Motor neuron (in vitro differentiated cells): ENCODE measurements at places on chromosomes 11 and 22.

- no peak for ATAC-seq
Measured at GRCh38 chr22:48414651-48415050, 1413.0 kb downstream of the BRD1 start.

DNA sequence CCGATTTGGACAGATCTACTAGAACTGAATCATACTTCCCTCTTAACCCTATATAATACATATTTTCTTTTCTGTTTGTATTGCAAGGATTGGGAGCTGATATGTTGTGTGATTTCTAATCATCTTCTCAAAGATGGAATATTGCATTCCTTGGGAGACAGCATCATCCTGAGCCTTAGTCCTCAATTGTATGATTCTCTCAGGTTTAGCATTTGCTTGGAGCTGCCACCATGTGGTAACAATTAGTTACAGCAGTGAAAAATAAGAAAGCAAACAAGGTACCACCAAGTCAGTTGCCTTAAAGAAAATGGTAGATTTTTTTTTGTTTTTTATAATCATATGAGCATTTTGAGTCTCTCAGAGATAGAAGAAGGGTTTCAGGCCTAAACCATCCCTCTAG lies 11.9 kb downstream of the SNX19 start:
- peak; percentile 60 for ATAC-seq

DNA sequence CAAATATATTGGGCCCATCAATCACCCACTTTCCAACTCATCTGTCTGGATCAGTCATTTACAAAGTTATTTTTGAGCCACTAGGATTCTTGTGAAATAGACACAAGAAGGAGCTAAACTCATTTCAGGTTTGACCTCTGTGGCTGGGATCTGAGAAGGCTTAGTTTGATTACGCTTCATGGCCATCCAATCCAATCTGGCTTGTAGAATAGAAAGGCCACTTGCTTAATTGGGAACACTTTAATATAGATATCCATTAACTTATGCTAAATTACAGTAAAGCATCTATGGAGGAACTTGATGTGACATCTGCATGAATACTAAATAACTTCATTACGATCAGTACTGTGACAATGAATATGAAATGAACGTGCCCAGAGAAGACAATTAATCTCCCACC lies 284.2 kb downstream of the ST3GAL4 start:
- no peak for ATAC-seq

DNA sequence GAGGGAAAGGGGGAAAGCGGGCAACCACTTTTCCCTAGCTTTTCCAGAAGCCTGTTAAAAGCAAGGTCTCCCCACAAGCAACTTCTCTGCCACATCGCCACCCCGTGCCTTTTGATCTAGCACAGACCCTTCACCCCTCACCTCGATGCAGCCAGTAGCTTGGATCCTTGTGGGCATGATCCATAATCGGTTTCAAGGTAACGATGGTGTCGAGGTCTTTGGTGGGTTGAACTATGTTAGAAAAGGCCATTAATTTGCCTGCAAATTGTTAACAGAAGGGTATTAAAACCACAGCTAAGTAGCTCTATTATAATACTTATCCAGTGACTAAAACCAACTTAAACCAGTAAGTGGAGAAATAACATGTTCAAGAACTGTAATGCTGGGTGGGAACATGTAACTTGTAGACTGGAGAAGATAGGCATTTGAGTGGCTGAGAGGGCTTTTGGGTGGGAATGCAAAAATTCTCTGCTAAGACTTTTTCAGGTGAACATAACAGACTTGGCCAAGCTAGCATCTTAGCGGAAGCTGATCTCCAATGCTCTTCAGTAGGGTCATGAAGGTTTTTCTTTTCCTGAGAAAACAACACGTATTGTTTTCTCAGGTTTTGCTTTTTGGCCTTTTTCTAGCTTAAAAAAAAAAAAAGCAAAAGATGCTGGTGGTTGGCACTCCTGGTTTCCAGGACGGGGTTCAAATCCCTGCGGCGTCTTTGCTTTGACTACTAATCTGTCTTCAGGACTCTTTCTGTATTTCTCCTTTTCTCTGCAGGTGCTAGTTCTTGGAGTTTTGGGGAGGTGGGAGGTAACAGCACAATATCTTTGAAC lies 6.8 kb downstream of the MALAT1 start:
- ATAC-seq, result no peak

GRCh38 chr11:67160872-67161783 lies 42.1 kb downstream of the KDM2A start:
- no peak for ATAC-seq

- ATAC-seq, result peak; percentile 5
Measured at GRCh38 chr22:33896575-33897447, 23.5 kb downstream of the LARGE1 start.

DNA sequence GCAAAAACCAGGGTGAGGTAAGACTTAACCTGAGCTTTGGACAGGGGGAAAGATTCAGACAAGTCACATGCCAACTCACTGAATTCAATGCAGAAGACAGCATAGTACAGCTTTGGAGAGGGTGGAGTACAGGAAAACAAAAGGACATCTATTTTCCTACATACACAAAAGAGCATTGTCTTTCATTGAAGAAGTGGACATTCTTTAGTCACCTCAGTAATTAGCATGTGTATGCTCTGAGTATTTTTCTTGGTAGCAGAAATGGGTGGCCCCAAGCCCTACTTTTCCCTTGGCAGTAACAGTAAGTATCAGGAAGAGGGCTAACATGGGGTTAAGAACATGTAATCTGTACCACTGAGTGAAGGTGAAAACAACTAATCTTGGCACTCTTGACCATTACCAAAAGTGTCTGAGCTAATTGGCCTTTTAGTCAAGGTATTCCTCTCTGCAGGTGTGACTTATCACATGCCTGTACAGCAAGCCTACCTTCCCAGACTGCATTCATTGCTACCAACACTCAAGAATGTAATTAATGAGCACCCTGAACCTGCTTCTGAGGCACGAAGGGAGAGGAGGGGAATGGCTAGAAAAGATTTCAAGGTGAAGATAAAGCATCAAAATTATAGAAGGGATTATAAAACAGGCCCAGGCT lies 33.9 kb downstream of the SYTL2 start:
- ATAC-seq, result peak; percentile 21

DNA sequence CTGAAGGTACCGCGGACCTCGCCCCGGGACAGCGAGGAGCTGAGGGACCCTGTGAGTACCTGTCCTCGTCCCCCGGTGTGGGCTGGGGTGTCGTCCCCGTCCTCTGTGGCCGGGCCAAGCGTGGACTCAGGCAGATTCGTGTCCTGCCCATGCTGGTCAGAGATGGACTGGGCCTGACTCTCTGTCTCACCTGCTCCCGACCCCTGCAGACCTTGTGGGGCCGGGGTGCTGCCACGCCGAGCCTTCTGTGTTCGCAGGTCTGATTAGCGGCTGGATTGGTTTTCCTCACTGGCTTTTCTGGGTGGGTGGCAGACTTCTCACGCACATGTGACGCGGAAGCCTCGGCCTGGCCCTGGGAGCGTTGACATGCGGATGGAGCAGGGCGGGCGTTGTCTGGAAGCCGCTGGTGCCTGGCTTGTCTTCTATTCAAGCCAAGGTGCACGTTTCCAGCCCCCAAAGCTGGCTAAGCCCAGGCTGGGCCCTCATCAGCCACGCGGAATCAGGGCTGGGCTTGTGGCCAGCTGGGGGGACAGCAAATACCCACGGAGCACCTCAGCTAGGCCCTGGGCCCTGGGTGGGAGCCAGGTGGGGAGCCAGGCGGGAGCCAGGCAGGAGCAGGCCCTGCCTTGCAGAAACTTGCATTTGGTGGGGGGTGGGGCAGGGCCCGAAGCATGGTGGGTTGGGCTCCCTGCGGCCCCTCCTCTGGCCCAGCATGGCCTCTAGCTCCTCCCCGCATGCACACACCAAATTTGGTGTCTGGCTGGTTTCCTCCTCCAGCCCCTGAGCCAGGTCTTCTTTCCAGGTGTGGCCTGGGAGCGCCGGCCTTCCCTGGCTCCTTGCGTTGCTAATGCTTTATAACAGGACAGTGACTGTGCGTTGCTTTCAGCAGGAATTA lies 7.0 kb downstream of the GRAMD4 start:
- peak; percentile 48 for ATAC-seq

DNA sequence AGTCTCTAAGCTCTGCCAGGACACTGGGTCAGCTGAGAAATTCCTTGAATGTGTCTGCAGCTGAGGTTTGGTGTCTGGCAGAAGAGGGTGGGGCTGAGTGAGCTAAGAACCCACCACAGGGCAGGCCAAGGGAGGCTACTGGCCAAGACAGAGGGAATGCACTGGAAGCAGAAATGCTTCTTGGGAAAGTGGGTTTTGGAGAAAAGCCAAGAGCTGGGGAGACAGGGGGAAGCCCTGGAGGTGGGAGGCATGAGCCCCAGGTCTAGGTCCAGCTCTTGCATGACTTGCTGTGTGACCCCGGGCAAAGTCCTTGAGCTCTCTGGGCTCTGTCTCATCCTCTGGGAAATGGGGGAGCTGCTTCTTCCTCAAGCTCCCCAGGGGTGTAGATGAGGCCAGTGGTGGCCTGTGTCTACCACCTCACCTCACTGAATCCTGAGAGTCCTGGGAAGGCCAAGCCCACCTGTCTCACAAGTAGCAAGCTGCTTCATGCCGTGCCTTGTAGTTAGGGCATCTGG lies 2.3 kb downstream of the MMP11 start:
- ATAC-seq, result peak; percentile 48

DNA sequence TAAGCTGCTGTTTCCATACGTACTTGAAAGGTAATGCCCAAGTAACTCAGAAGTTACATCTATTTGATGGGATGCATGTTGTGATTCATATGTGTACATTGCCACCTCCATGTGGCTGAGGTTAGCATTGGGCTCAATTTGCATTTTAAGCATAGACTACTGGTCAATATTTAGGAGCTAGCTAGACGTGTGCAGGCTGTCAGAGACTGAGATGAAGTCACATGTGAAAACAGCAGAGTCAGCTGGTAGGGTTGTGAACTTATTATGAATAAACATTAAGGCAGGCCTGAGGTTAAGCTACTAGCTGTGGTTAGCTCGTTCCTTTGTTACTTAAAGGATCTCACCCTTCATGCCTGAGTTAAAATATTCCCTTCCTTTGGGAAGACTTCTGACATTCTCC lies 114.5 kb upstream of the MTNR1B start:
- ATAC-seq, result peak; percentile 87

DNA sequence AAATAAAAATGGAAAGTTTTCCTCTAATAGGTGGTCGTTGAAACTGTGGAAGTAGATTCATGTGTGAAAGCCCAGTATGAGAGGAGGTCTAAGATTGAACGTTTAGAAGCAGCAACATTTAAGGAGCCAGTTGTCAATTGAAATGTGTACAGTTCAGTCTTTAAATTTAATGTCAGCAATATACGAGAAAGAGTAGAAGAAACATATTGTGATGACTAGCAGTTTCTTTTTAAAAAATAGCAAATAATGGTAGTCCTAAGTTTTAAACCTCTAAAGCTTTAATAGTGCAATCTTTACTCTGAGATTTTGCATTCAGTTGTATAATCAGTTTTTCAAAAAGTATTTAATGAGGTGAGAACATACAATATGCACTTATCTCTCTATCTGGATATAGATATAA lies 44.9 kb downstream of the TMEM135 start:
- ATAC-seq, result no peak

DNA sequence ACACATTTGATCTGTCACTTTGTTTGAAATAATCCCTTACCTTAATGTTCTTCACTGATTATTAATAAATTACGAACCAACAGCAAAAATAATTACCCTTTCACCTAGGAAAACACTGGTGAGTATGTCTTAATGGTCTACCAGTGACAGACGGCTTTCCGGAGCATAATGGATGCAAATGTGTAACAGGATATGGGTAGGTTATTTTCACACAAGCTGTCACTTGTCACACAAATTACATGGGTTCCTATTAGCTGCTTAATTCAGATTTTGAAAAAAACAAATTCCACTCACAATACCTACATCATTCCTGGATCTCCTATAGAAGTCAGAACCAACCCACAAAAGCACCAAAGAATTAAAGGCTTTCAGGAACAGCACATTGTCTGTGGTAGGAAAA lies 127.9 kb downstream of the WT1 start:
- ATAC-seq, result peak; percentile 47

DNA sequence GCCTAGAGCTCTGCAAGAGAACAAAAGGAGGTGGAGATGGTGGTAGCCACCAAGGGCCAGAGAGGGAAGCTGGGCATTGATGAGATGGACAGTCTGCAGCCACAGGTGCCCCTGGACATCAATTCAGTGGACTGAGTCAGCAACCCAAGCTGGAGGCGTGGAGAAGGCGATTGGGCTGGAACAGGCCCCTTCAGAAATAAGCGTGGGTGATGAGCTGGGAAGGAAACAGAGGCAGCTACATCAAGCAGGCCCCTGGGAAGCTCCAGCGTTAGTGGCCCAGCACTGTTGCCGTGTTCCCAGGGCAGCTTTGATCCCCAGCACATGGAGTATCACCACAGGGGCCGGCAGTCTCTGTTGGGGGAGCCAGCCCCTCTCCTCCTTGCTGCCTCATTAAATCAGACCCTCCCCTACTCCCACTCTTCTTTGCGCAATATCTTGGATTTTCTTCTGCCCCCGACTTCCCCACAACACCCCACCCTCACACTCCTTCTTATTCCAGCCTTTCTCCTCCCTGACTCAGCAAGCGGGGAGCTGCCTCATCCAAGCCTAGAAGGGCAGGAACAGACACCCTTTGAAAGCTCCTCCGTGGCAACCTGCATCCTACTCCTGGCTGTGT lies 31.7 kb upstream of the OAF start:
- no peak for ATAC-seq

DNA sequence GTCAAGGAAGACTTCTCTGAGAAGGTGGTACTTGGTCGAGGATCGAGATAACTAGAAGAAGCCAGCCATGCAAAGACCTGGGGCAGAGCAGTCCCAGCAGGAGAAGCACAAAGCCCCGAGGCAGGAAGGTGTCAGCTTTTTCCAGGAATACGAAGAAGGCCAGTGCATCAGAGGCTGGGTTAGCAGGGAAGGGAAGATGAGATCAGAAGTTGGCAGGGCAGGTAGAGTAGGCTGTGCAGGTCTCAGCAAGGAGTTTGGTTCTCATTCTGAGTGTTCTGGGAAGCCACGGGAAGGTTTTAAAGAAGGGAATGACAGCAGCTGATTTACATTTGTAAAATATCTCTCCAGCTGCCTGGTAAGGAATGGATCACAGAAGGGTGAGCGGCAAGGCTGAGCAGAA lies 111.3 kb downstream of the TENM4 start:
- ATAC-seq, result no peak

DNA sequence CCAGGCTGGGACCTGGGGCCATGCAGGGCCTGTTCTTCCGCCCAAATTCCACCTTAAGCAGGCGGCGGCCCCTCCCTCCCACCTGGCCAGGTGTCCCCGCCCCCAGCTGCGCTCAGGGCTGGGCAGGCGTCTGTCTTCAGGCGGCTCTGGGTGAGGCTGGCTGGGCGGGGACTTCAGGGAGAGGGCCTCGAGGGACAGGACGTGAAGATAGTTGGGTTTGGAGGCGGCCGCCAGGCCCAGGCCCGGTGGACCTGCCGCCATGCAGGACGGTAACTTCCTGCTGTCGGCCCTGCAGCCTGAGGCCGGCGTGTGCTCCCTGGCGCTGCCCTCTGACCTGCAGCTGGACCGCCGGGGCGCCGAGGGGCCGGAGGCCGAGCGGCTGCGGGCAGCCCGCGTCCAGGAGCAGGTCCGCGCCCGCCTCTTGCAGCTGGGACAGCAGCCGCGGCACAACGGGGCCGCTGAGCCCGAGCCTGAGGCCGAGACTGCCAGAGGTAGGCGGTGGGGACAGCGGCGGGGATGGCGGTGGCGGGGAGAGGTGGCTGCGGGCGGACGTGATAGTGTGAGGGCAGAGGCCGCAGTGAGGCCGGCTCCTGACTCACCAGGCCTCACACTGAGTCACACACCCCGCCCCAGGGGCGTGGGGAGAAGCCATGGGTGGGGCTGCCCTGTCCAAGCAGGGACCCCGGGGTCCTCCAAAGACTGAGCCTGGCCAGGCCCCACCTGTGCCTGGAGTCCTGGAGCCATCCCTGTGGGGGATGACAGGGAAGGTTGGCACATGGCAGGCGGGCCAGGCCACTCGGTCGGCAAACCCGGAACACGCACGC lies at the start of gene PKP3:
PKP3 (plus strand) TSS at position 176 of the 824 bp plus-strand sequence; CDS start at position 260, 84 bp downstream.
- ATAC-seq, result no peak
